ENCODE measurements at places on chromosomes 6 and 20. TPM values are rescaled to one million over a fixed set of nuclear protein-coding genes. Genes with fewer than 3 reads are reported as not detected.

ESF1 gene
- total RNA-seq = 22.5 TPM

MEI4 gene
- total RNA-seq = under 0.01 TPM

XKR7 gene
- total RNA-seq = not detected

SRSF12 gene
- 0.19 TPM for total RNA-seq

EMILIN3 gene
- total RNA-seq = 0.06 TPM

APOM gene
- total RNA-seq = 0.16 TPM

Measured in bladder microvascular endothelial cell (primary cell).